ENCODE measurements at places on chromosomes 1 and 21.

DNA sequence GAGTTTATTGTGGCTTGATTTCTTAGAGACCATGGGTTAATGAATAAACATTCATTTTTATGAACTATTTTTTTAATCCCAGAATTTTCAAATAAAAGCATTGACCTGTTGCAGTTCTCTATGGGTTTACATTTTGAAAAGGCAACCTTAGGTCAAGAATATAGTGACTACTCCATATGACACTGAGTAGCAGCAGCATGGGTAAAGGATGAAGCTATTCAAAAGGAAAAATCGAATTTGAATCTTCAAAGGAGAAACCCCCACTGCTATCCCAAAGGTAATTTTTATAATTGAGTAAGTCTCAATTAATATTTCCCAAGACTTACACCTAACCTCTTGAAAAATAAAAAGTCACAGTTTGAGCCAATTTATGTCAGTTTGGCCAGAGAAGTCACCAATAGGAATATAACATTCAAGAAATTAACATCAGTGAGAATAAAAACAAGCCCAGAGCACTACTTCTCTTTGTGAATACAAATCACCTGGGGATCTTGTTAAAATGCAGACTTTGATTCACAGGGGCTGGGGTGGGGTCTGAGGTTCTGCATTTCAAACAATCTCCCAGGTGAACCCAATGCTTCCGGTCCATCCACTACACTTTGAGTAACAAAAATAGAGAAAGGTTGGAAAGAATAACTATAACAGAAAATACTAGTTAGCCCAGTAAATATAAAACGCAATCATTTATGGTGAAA is 39.8 kb downstream of the USP1 start:
- no peak for DNase-seq

GRCh38 chr1:112594208-112594876 is 24.6 kb downstream of the ST7L start:
- no peak for DNase-seq

GRCh38 chr1:10324627-10325026 is 74.2 kb upstream of the PGD start:
- peak; percentile 41 for DNase-seq

DNA sequence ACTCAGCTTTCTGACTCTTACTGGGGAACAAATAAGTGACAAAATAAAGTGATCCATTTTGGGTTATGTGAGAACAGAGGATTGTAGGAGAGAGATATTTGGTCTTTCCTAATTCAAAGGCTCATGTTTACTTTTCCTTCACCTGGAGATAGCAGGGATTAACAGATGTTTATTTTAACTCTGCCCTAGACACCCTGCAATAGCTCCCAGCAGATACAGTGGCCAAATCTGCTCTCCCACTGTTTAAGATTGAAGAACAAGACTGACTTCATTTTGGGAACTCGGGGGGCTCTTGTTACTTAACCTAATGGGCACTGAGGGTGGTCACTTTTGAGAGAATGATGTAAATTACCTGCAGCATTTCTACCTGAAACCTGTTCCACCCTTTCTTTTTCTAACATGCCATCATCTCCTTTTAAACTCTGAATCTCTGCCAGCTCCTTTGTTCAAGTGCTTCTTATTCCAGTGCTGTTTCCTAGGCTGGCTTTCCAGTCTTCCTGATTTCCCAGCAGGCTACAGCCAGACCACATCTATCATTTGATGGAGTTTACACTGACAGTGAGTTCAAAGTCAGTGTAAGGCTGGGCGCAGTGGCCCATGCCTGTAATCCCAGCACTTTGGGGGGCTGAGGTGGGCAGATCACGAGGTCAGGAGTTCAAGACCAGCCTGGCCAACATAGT is 90.0 kb downstream of the SELENOF start:
- DNase-seq = no peak

DNA sequence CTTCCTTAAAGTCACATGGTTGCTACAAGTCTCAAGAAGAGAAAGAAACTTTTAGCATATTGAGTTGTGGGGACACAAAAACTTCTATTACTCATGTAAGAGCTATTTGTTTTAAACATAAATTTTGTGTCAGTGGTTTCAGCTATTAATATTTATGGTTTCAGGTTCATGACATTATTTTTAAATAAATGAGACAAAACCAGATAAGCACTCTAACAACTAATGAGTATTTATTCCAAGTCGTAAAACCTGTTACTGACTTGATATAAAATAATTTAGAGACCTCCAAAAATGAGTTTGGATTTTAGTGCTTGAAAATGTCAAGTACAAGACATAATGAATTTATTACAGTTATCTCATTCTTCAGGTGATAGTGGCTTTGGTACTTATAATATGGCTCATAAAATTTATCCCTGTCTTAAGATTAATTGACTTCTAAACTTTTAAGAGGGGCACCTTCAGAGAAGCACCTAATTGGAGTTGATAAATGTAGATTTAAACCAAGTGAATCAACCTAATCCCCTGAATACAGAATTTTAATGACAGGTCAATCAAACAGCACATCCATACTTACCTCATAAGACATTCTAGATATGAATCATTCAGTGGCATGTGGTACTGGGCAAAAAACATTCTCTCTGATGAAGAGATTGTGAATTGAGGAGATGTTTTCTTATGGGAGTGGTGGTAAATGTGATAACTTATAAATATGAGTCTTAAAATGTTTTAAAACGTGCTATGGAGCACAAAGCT is 167.7 kb upstream of the PTGFR start:
- DNase-seq = no peak

GRCh38 chr1:22801761-22802160 is 91.1 kb downstream of the EPHB2 start:
- DNase-seq = no peak

GRCh38 chr1:145858238-145858900 is 512 bp downstream of the PIAS3 start:
- no peak for DNase-seq

- no peak for DNase-seq
These were observed 72.8 kb downstream of the MORN1 start for GRCh38 chr1:2318314-2319278.

DNA sequence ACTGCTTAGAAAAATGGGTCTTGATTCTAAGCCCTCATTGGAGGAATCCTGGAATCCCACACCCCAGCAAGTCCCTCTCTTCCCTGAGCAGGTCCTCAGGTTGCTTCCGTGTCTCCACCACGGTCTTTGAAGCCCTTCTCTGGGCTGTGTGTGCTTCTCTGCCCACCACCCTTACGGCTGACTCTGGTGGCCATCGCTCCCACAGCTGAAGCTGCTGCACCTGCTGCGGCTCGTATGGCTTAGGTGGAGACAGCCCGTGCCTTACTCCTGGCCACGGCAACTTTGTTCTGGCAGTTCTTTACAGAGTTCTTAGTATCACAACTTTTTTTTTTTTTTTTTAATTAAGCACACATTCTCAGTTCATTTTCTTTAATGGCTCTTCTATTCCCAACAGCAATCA is 10.9 kb upstream of the KIF26B start:
- DNase-seq = no peak

DNA sequence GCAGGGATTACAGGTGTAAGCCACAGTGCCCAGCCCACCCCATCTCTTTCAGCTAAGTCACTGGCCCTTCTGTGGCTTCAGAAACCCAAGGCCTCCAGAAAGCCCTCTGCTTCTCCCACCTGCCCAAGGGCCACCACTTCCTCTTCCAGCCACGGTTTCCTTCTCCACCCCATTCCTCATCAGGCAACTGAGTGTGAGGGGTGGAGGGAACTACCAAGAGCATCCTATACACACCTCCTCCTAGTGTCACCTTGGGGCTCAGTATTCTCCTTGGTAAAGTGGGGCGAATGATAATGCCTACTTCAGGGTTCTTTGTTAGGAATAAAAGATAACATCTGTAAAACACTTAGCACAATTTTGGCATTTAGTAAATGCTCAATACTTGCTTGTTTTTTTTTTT is 30.0 kb downstream of the KNCN start:
- DNase-seq = no peak

- DNase-seq = no peak
These were observed 207.2 kb downstream of the ATG4C start for GRCh38 chr1:62991152-62991551.

GRCh38 chr1:179087665-179088064 is 5.8 kb downstream of the TOR3A start:
- no peak for DNase-seq

DNA sequence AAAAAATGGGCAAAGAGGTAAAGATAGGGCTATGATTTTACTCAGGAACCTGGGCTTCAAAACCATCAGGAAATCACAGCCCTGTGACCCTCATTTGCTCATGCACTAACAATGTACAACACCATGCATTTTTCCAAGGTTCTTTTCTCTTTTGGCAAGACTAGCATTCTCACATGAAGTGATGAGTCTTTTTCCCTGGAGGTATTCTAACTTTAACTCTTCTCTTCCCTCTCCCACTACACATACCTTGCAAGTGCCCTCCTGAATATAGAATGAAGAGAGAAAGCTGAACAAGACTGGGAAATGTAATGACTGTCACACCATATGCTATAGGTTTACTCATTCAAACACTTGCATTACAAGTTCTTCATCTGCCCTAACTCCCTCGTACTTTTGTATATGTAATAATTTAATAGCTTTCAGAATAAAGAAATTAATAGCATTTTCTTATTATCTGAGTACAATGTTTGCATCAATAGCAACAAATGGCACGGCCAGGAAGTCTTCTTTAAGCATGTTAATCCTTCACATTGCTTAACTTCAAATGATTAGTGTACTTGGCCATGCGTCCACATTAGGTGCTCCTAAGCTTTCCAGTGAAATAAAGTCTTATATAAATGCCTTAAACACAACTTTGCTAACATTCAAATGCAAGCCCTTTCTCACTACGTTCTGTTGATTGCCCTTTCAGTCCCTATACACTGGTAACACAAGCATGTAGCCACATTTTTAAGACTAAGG is 1.8 kb downstream of the NIBAN1 start:
- DNase-seq = no peak

GRCh38 chr1:29801003-29801402 is 564.7 kb downstream of the PTPRU start:
- DNase-seq = no peak

GRCh38 chr1:66492424-66492823 is 41.5 kb upstream of the SGIP1 start:
- DNase-seq = no peak

- no peak for DNase-seq
These were observed 129.0 kb upstream of the CAMK1G start for GRCh38 chr1:209454340-209454994.

GRCh38 chr1:231806623-231807495 is 180.3 kb downstream of the DISC1 start:
- peak; percentile 52 for DNase-seq

DNA sequence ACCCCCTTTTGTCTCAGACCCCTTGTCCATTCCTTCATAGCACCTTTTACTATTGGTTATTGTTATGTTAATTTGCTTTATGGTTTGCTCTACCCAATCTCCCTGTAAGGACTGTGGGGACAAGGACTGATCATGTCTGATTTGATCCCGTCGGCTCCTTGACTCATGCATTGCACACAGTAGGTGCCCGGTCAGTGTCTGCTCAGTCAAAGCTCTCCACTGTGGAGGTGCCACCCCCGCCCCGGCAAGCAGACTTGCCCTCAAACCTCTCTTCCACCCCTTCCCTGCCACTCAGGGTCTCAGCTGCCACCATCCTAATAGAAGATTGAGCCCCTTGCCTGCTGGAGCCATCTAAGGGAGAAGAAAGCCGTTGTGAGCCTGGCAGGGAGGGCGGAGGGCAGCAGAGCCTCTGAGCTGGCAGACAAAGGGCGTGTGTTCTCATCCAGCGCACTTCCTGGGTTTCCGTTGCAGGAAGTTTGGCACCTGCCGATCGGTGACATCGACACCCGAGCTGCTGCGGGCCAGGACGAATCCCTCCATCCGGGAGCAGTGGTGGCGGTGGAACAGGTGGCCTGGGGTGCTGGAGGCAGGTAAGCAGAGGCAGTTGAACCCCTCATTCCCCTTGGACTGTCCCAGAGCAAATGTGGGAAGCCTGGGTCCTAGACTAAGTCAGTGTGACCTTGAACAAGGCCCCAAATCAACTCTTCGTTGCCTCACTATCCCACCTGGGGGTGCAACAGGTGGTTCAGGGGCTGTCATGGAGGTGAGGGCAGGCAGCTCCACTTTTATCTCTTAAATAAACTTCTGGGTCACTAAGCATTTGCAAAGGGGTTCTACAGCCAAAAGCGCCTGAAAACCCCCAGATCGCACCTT is 2.2 kb upstream of the FBLIM1 start:
- DNase-seq = no peak

- no peak for DNase-seq
These were observed 26.8 kb downstream of the PRMT2 start for GRCh38 chr21:46662367-46662654.

- DNase-seq = no peak
These were observed 73.6 kb downstream of the CRB1 start for GRCh38 chr1:197341626-197342025.

DNA sequence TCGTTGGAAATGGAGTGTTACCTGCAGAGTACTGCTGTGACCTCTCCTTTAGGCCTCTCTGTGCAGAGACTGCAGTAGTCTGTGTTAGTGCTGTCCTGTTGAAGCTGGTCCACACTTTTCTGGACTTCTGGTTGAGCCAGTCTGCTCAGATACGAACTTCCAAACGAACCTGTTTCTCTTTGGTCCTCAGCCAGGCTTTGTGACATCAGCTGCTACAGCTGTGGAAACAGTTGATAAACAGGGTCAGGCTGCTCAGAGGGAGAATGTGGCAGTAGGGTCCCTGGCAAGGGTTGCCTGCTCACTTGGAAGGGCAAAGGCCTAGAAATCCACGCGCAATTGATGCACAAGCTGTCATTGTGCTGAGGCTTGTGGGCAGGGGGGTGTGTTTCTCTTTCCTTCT is 98.8 kb downstream of the NOS1AP start:
- no peak for DNase-seq

- DNase-seq = no peak
These were observed 61.5 kb downstream of the HSPG2 start for GRCh38 chr1:21875621-21876063.

- DNase-seq = no peak
These were observed 412.5 kb downstream of the PTPRU start for GRCh38 chr1:29648798-29649188.

- no peak for DNase-seq
These were observed 31.5 kb upstream of the CD1D start for GRCh38 chr1:158149175-158149574.

DNA sequence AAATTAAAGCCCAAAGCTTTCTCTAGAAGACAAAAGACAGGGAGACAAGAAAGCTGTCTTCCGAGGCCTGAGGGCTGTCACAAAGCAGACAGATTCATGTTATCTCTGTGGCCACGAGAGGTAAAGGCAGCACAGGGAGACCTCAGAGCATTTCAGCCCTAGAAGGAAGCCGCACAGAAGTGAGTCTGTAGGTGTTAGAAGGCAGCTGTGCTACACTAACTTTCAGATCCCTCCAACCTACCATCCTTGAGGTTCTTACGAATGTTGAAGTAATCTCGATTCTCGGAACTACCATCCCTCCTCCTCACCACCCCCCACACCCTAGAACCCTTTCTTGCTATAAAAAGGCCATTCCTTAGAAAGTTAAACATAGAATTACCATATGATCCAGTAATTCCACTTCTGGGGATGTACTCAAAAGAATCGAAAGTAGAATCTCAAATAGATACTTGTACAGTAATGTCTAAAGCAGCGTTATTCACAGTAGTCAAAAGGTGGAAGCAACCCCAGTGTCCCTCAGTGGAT is 21.5 kb upstream of the LYST start:
- DNase-seq = peak; percentile 40

GRCh38 chr1:162026881-162027280 is 3.2 kb upstream of the OLFML2B start:
- DNase-seq = no peak
